ENCODE measurements at places on chromosomes 3 and 15.

DNA sequence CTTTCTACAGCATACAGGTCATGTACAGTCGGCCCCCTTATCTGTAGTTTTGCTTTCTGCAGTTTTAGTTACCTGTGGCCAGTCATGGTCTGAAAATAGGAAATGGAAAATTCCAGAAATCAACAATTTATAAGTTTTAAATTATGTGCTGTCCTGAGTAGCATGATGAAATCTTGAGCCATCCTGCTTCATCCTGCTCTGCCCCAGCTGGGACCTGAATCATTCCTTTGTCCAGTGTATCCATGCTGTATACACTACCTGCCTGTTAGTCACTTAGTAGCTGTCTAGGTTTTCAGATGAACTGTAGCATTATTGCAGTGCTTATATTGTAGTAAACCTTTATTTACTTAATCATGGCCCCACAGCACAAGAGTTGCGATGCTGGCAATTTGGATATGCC is 44.8 kb downstream of the AP4E1 start:
- DNase-seq: no peak

- DNase-seq: no peak
Measured at GRCh38 chr3:138442433-138442832, 8.0 kb downstream of the ESYT3 start.

DNA sequence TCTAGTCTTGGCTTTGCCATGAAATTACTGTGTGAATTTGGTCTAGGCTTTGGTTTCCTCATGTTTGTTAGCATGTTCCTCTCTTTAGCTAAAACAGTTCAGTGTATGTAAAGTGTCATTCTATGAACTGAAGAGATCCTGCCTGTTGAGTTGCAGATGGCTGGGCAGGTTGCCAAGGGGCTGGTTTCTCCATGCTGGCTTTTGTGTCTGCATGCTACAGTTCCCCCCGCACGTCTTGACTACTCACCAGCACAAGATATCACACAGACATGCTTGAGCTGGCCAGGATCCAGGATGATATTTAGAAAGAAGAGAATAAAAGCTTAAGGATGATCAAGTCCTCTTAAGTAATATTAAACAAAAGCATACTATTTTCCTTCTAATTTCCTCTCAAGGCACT is 90.2 kb downstream of the CERS3 start:
- DNase-seq: peak; percentile 93

- DNase-seq: no peak
Measured at GRCh38 chr3:118466795-118467330, 567.8 kb downstream of the IGSF11 start.
